Hematopoietic multipotent progenitor cell treated with erythropoietin and hydrocortisone succinate and interleukin-3 and kit ligand, for 8 days (in vitro differentiated cells): ENCODE measurements at places on chromosomes 1 and 21.

- no peak for DNase-seq
These were observed 43.6 kb upstream of the ETV3 start for GRCh38 chr1:157181790-157182189.

DNA sequence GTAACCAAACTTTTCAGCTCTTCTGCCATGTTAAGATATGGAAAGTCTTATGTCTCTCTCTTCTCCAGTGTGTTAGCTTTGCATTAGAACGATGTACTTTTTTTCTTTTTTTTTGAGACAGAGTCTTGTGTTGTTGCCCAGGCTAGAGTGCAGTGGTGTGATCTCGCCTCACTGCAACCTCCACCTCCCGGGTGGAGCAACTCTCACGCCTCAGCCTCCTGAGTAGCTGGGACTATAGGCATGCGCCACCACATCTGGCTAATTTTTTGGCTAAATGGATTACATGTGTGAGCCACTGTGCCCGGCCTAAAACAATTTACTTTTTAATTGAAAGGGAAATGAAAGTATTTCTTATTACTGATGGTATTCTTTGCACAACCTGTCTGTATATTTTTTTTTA, 35.8 kb downstream of the SPEN start:
- no peak for DNase-seq

- no peak for DNase-seq
These were observed 96.3 kb downstream of the ARHGEF10L start for GRCh38 chr1:17635811-17636210.

DNA sequence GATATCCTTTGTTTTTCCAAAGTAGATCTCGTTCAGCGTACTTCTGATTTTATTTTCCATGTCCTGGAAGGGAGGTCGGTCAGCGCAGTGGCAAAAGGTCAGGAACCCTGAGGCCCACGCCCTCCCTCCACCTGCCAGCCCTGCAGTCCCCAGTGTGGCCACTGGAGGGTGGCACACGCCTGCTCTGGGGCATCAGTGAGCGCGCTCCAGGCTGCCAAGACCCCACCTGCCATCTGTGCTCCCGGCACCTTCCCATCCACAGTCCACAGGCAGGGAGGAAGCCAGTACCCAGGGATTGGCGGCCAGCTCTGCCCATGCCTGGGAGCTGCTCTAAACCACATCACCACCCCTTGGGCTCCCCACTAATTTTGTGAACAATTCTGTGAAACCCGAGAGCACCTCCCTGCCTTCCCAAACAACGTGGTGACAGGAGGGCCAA, 32.3 kb downstream of the SLC66A1 start:
- DNase-seq, result peak; percentile 31

- no peak for DNase-seq
These were observed 374.9 kb upstream of the CAMK1G start for GRCh38 chr1:209208648-209209047.

- no peak for DNase-seq
These were observed 125.7 kb upstream of the GADD45A start for GRCh38 chr1:67559222-67559700.

DNA sequence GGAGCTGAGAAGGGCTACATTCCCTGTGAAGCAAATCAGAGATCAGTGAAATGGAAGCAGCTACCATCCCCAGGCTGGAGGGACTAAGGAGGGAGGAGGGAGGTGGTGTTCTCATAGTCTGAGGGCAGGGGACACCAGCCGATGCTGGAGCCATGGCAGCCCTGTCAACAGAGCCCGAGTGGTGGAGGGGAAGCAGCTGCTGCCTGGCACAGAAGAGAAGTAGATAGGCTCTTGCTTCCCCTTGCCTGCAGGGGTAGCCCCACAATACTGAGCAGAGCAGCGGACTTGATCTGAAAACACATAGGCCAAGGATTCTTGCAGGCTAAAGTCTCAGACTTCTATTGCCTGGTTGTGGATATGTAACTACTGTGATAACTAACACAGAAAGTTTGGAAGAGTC, 255.1 kb downstream of the FGGY start:
- no peak for DNase-seq

GRCh38 chr1:162626094-162626493, 6.2 kb upstream of the DDR2 start:
- DNase-seq, result no peak

DNA sequence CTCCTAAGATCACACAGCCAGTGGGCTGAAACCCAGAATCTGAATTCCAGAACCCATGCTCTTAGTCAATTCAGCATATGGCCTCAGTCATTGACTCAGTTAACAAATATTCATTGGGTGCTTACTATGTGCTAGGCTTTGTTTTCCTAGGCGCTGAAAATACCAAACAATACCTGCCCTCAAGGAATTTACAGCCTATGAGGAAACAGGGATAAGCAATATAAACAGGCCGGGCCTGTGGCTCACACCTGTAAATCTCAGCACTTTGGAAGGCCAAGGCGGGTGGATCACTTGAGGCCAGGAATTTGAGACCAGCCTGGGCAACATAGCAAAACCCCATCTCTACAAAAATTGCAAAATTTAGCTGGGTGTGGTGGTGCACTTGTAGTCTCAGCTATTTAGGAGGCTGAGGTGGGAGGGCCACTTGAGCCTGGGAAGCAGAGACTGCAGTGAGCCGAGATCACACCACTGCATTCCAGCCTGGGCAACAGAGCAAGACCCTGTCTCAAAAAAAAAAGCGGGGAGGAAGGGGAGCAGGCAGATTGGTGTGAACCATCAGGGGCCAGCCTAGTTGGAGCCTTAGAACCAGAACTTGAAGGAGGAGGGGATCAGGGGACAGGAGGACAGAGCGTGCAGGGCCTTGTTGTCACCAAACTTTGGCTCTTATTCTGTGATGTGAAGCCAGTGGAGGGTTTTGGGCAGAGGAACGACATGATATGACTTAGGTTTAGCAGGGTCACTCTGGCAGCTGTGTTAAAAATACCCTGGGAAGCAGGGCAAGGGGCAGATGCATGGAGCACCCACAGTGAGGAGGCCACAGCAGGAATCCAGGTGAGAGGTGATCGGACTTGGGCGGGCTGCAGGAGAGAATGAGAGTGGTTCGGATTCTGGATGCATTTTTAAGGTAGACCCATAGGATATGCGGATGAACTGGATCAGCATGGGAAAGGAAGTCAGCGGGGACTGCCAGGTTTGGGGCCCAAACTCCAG, 5.8 kb downstream of the TINAGL1 start:
- DNase-seq, result no peak
